ENCODE measurements at places on chromosomes 1 and 21. TPM values are rescaled to one million over a fixed set of nuclear protein-coding genes. Genes with fewer than 3 reads are reported as not detected.

ARTN gene
- 0.39 TPM for total RNA-seq

LRRC53 gene
- total RNA-seq, result not detected

OR14K1 gene
- not detected for total RNA-seq

UBL4B gene
- total RNA-seq, result not detected

LPAR3 gene
- total RNA-seq, result 14.0 TPM

HES2 gene
- not detected for total RNA-seq

CYP4A22 gene
- total RNA-seq, result not detected

KCNQ4 gene
- 0.92 TPM for total RNA-seq

RBBP5 gene
- 21.9 TPM for total RNA-seq

ARHGEF16 gene
- total RNA-seq, result 28.0 TPM

HEYL gene
- total RNA-seq, result 0.27 TPM

RCSD1 gene
- not detected for total RNA-seq

KCNT2 gene
- 3.3 TPM for total RNA-seq

KCNE1 gene
- total RNA-seq, result not detected

IL20 gene
- total RNA-seq, result not detected

CCDC24 gene
- 20.2 TPM for total RNA-seq

TMEM82 gene
- total RNA-seq, result not detected

CCDC190 gene
- total RNA-seq, result not detected

GNAT2 gene
- total RNA-seq, result not detected

LMX1A gene
- not detected for total RNA-seq

NFASC gene
- not detected for total RNA-seq

F13B gene
- total RNA-seq, result not detected

HSD3B2 gene
- not detected for total RNA-seq

SH2D1B gene
- not detected for total RNA-seq

KCND3 gene
- total RNA-seq, result not detected

PTPN22 gene
- 0.24 TPM for total RNA-seq

GRHL3 gene
- total RNA-seq, result 1.4 TPM

PLK3 gene
- 17.8 TPM for total RNA-seq

S100A9 gene
- 10.6 TPM for total RNA-seq
